ENCODE measurements at places on chromosomes 3 and 15. TPM values are rescaled to one million over a fixed set of nuclear protein-coding genes. Genes with fewer than 3 reads are reported as not detected.

TTLL13 gene
- not detected for total RNA-seq

C3orf22 gene
- not detected for total RNA-seq

PLIN1 gene
- 0.12 TPM for total RNA-seq

C2CD4A gene
- total RNA-seq = 1.1 TPM

ADAMTSL3 gene
- not detected for total RNA-seq

GJD2 gene
- not detected for total RNA-seq

FOXL2NB gene
- not detected for total RNA-seq

HIGD1A gene
- 68.9 TPM for total RNA-seq

GRAMD1C gene
- total RNA-seq = 17.0 TPM

FHIT gene
- total RNA-seq = 2.2 TPM

FANCD2OS gene
- total RNA-seq = not detected

NRROS gene
- total RNA-seq = 14.4 TPM

DPPA2 gene
- not detected for total RNA-seq

TUSC7 gene
- total RNA-seq = not detected

A4GNT gene
- not detected for total RNA-seq

CD200 gene
- 8.2 TPM for total RNA-seq

DNAH12 gene
- 0.20 TPM for total RNA-seq

DAZL gene
- total RNA-seq = not detected

ZPLD1 gene
- not detected for total RNA-seq

TCF12 gene
- total RNA-seq = 133 TPM

KATNBL1 gene
- 57.9 TPM for total RNA-seq

GLDN gene
- not detected for total RNA-seq

ABI3BP gene
- 78.1 TPM for total RNA-seq

IGSF11 gene
- not detected for total RNA-seq

ROBO1 gene
- total RNA-seq = 26.4 TPM

CYP8B1 gene
- total RNA-seq = not detected

ERC2 gene
- total RNA-seq = 15.5 TPM

RHOV gene
- total RNA-seq = 0.18 TPM

JMJD7 gene
- 15.0 TPM for total RNA-seq

ANKRD34C gene
- not detected for total RNA-seq

SLC28A1 gene
- total RNA-seq = not detected

TASOR gene
- 44.5 TPM for total RNA-seq

RTP3 gene
- not detected for total RNA-seq

PPP1R14D gene
- not detected for total RNA-seq

PAQR5 gene
- total RNA-seq = 0.09 TPM

SIDT1 gene
- not detected for total RNA-seq

ANAPC13 gene
- 50.8 TPM for total RNA-seq

ATP10A gene
- total RNA-seq = not detected

ST3GAL6 gene
- 17.7 TPM for total RNA-seq

SPINK8 gene
- total RNA-seq = not detected

GCNT3 gene
- not detected for total RNA-seq

SPATA12 gene
- 0.14 TPM for total RNA-seq

CDCP1 gene
- total RNA-seq = not detected

ISLR gene
- total RNA-seq = not detected

GNB4 gene
- total RNA-seq = 61.9 TPM

GP9 gene
- not detected for total RNA-seq

Measured in endothelial cell of umbilical vein (primary cell).